ENCODE measurements at places on chromosomes 1 and 21. TPM values are rescaled to one million over a fixed set of nuclear protein-coding genes. Genes with fewer than 3 reads are reported as not detected.

The AGMAT gene
- 0.84 TPM for total RNA-seq

The DNALI1 gene
- total RNA-seq, result not detected

The GRIK1 gene
- total RNA-seq, result not detected

The PLEKHG5 gene
- 1.2 TPM for total RNA-seq

DNA sequence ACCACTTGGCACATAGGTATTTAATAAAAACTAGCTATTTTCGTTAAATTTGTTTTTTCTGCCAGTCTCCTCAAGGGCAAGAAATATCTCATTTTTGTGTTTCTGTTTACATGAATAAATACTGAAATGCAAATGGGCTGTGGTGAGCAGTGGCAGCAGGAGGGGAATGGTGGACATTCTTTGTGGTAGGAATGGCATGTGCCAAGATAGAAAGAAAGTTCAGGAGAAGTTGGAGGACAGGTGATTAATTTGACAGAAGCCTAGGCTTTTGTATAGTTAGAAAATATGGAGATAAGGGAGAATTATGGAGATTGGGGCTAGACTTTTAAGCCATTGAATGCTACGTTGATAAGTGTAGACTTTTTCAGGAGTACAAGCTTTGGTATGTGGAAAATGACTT is 8.6 kb downstream of the RAP1A start:
- no peak for DNase-seq

DNA sequence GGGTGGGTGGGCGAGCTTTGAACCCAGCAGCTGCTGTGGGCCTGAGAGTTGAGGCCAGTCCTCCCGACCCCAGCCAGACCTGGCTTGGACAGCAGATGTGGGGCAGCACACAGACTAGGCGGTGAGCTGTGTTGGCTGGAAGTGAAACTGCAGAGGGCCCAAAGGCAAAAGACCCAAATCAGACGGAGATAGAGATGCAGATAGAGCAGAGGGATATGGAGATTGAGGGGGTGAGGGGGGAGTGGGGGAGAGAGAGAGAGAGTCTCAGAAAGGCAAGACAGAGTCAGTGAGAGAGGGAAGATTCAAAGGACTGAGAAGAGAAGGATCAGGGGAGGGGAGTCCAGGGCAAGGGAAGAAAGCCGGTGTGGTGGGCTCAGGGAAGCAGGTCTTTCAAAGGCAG is 17.0 kb upstream of the POU3F1 start:
- no peak for DNase-seq

- DNase-seq, result no peak
These were observed 68.9 kb downstream of the SLC9A1 start for GRCh38 chr1:27086026-27086425.

DNA sequence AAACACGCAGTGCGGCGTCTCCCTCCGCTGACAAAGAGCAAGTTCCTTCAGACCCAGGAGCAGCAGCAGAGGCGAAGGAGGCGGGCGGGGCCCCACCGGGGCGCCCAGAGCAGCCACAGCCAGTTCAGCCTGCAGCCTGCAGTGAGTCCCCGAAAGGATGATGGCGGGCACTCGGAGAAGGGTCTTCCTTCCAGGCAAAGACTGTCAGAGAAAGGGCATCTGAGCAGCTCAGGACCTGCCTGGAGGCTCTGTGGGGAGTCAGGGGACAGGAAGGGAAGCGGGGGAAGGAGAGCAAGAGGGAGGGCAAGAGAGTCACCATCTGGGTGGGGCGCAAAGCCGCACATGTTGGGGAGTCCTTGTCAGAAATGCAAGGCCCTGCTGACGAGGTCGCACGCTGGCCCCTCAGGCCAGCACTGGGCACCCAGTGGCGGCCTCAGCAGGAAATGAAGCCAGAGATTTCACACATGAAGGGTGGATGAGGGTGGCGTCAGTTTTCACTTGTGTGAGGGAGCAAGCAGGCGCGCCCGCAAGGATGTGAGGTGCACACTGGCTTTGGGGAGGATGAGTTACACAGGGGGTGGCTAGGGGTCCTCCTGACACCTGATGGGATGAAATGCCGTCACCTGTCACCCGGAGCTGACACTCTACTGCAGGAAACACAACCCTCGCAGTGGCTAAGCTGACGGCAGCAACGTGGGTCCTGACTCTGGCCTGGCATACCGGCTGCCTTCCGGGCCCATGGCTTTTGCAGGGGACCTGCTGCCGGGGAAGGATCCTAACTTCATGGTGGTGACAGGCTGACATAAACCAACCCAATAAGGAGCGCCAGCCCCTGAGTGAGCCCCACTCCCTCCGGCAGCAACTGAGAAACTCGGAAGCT is 6.6 kb downstream of the LRRC47 start:
- DNase-seq, result no peak

DNA sequence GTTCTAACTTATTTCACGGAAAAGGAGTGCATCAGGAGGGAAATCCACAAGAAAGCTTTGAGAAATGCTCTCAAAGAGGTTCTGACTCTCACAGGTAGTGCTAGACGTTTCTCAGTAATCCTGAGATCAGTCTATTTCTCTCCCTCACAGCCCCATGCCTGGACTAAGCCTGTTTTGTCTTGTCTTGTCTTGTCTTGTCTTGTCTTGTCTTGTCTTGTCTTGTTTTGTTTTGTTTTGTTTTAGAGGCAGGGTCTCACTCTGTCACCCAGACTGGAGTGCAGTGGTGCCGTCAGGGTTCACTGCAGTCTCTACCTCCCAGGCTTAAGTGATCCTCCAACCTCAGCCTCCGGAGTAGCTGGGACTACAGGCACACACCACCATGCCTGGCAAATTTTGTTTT is 133.3 kb upstream of the SGIP1 start:
- no peak for DNase-seq

GRCh38 chr1:67682659-67683197 is 2.3 kb upstream of the GADD45A start:
- peak; percentile 41 for DNase-seq

- no peak for DNase-seq
These were observed 138.4 kb upstream of the VAMP3 start for GRCh38 chr1:7632681-7633080.

DNA sequence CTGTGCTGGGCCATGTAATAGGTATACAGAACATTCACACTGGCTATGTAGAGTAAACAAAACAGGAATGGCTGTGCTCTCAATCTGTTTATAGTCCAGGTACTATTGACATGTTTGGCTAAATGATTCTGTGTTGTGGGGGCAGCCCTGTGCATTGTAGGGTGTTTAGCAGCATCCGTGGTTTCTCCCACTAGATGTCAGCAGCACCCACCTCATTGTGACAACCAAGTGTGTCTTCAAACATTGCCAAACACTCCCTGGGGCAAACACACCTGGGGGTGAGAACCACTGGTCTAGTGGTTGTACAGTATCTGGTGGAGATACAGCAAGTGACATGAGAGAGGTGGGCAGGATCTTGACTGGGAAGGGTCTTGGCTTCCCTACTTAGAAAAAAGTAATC is 80.4 kb upstream of the SPATA6 start:
- no peak for DNase-seq

DNA sequence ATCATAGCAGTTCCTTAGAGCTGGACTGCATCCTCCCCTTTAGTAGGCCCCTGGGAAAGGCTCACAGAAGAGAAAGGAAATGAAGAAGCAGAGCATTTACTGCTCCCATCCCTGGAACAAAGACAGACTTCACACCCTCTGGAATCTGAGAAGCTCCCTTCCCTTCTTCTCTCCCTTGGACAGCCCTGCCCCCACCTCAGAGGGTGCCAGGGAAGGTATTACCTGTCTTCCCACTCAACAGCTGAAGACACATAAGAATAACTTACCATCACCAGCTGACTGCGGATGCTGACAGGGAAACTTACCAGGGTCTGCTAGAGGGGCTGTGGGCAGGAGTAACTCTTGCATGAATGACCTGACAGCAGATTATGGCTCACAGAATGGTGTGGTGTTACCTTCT is 14.1 kb upstream of the FAAH start:
- DNase-seq, result no peak

DNA sequence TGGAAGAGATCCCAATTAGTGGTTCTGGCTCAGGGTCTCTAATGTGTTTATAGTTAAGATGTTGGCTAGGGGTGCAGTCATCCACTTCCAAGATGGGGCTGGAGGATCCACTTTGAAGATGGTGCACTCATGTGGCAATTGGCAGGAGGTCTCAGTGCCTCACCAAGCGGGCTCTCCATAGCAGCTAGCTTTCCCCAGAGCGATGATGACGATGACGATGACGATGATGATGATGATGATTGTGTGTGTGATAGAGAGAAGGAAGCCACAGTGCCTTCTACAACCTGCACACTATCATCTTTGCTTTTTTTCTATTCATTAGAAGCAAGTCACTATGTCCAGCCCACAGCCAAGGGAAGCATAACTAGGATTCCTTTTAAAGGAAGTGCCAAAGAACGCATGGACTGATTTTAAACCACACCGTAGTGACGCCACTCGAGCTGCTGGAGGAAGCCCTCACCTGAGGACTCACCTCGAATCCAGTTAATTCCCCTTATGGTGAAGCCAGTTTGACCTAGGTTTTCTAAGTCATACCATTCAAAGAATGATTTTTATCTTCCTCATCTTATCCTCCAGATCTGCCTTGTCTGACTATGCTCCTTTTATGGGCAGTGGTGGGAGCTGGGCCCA is 49.4 kb downstream of the SRRM1 start:
- DNase-seq, result no peak

DNA sequence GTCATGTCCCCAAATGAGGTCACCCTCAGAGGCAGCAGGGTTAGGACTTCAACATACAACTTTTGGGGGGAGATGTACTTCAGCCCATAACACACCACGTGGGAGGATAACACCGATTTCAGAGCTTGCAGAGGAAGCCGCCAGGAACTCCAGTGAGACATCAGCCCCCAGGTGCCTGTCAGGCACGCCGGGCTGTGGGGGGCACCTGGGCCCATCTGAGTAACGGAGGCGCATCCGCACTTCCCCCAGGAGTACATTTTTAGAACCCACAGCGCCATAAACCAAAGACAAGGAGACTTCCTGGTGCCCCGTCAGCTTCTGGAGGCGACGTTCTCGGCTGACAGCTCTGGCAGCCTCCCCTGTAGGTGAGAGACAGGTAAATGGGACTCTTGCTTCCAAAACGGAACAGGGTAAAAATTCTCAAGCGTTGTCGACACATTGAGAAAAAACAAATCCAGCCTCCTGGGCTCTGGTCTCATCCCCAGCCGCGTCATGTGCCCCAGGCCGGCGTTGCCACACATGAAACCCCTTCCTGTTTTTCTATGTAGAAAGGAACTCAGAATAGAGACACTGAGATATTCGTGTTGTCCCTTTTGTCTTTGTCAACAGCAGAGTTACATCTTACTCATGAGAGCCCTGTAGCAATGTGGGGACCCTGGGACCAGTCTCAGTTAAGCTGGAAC is 93.3 kb downstream of the PDE9A start:
- no peak for DNase-seq

GRCh38 chr1:103156966-103157365 is 48.6 kb upstream of the COL11A1 start:
- no peak for DNase-seq

- DNase-seq, result no peak
These were observed 3.8 kb upstream of the EEIG2 start for GRCh38 chr1:108556066-108556465.

GRCh38 chr1:54866801-54867716 is 19.9 kb downstream of the DHCR24 start:
- DNase-seq, result no peak

DNA sequence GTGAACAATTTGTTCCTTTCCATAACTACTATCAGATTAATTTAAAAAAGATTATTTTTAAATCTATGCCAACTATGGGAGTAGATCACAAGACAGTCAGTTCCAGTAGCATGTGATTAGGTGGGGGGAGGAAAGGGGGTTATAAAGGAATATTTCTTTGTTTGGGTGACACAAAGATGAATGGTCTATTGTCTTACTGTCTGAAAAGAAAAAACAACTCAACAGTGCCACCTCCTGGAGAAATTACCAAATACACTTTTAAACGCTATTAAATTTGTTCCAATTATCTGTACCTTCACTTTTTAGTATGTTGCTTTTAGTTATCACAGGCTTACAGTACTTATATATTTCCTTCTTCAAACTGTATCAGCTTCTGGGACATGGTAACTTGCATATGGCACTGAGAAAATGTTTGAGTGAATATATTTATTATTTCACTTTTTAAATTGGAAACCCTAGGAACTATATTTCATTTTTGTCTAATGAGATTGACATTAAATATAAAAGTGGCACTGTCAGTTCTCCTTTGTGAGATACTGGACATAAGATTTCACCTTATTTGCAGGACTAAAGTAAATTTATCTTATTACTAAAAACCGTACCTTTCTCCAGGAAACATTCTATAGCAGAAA is 1.7 kb upstream of the SORT1 start:
- no peak for DNase-seq

DNA sequence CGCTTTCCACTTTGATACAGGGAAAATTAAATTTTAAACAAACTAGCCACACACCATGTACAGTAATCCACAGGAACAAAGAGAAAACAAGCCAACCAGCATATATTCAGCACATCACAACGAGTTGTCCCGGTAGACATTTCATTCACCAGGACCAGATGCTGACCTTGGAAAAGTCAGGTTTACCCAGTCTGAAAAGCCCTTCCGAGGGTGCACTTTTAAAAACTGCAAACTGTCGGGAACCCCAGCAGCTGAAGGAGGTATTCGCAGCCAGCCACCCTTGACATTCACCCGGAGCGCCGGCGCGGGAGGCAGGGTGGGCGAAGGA is 1.2 kb downstream of the MCOLN3 start:
- DNase-seq, result no peak

GRCh38 chr1:43285269-43285990 is at the start of gene C1orf210:
C1orf210 (minus strand) TSS chr1:43285581; CDS start chr1:43283270, 2,311 bp downstream.
- no peak for DNase-seq

DNA sequence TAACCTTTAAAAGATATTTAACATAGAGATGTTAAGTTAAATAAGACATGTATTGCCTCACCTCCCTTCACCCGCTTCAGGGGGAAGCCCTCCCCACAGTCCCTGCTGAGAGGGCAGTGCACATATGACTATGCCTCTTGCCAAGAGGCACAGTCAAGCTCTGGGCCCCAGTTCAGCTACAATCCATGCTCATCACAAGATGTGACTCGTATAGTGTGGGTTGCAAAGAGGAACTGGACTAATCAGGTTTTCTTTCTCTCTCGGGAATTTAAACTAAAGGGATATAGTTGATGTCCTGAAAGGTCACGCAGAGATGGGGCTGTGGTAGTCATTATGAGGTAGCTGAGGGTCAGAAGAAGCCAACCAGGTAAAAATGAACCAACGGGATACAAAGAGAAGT is 35.6 kb downstream of the LYST start:
- peak; percentile 75 for DNase-seq

Measured in MG63 (cell line).